ENCODE measurements at places on chromosomes 7 and 10.
A peak's percentile ranks its signal among the peaks of the same experiment; 100 is the strongest.

DNA sequence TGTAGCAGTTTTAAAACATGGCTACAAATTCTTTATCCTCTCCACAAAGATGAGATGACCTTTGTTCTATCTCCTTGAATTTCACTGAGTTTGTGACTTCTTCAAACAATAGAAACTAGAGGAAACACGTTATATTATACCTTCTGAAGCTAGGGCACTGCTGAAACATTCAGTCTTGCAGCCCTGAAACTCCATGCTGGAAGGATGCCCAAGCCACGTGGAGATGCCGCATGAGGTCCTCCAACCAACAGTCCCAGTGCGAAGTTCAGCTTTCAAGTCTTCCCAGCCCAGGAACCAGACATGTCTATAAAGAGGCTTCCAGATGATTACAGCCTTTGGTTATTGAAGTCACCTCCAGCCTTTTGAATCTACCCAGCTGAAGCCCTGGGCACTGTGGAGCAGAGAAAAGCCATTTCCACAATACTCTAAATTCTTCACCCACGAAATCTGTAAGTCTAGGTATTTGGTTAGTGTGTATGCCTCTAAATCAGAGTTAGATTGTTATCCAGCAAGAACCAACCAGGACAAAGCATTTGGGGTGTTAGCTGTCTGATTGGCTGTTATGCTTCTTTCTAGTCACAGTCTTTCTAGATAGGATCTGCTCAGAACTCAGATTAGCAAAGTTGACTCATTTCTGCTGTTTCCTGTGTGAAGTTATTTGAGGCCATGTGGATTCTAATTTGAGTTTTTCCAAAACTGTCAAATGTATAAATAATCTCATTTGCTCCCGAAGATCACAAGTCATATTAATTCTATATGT lies 186.5 kb upstream of the TMEM72 start:
- no peak for DNase-seq

DNA sequence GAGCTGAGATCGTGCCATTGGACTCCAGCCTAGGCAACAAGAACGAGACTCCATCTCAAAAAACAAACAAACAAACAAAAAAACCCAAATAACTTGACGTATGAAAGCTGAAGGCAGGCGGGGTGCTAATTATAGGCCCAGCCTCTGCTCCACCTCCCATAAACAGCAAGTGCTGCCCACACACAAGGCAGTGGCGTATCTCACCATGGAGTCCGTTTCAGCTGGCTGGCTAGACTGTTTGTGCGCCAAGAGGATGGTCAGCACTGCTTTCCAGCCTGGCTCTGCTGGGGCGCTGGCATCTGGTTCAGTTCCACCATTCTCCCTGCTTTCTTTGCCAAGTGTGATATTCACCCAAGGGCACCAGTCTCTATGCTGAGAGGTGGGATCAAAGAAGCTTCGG lies 29.1 kb downstream of the ZC3HC1 start:
- DNase-seq: no peak

DNA sequence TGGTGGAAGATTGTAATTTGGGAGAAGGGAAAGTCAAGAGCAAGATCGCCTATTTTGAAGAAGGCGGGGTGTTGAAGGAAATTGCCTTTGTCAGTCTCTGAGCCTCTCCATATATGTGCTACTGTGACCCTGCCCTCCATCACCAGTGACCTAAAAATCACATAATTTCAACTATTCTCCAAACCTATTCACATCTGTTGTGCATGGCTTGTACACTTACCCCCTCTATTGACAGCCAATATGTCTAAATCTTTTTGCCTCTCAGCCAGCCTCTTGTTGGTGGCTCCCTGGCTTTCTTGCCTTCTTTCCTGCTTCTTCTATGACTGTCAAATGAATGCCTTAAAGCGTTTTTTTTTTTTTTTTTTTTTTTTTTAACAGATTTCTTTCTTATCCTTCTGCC lies 295.6 kb downstream of the AUTS2 start:
- DNase-seq: peak; percentile 72

DNA sequence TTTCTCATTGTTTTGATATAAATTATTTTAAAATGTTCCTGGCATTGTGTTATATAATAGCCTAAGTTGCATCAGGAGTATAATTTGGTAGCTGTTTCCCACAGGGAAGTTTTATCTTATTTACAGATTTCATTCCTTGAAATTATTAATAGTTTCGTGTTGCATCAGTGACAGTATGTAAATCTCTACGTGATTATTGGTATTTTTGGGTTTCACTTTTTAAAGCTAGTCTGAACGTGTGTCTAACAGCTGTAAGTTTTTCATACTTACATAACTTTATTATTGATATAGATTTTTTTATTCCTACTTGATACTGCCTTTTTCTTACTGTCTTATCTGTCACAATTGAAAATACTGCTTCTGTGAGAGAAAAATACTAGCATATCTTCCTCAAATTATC lies 167.9 kb downstream of the PHF14 start:
- no peak for DNase-seq

DNA sequence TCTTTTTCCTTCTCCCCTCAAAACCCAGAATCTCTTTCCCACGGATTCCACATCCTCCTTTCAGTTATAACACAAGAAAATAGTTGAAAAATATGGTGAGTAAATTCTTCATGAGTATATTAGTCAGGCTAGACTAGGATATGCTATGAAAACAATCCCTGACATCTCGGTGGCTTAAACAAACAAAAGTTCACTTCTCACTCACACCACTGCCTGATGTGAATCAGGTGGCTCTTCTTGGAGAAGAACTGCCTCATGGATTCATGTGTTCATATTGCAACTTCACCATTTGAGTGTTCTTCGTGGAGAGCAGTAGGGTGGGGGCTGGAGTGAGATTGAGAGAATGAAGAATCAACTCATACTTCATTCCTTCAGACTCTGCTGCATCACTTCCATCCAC lies 204.1 kb downstream of the PHF14 start:
- DNase-seq: no peak

- DNase-seq: no peak
Measured at GRCh38 chr10:60042914-60043313, 136.6 kb upstream of the CCDC6 start.

GRCh38 chr10:100104300-100104699 lies 22.6 kb upstream of the CPN1 start:
- no peak for DNase-seq

- no peak for DNase-seq
Measured at GRCh38 chr7:46603780-46604179, 682.7 kb upstream of the IGFBP3 start.

DNA sequence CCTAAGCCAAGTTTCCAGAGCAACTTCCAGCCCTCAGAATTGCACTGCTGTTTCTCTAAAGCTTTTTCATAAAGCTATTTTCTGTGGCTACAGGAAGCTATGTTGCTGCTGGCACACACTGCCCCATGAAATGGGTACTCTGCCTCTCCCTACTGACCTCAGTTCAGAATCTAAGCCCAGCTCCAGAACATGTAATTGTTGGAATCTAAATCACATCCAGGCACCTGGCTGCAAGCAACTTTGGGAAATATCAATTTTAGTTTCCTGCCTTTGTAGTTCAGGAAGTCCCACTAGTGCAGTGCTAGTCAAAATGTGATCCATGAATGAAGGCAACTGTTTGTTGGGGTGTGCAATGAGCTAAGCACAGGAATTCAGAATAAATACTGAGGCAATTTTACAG lies 226.2 kb downstream of the THSD7A start:
- DNase-seq: no peak

DNA sequence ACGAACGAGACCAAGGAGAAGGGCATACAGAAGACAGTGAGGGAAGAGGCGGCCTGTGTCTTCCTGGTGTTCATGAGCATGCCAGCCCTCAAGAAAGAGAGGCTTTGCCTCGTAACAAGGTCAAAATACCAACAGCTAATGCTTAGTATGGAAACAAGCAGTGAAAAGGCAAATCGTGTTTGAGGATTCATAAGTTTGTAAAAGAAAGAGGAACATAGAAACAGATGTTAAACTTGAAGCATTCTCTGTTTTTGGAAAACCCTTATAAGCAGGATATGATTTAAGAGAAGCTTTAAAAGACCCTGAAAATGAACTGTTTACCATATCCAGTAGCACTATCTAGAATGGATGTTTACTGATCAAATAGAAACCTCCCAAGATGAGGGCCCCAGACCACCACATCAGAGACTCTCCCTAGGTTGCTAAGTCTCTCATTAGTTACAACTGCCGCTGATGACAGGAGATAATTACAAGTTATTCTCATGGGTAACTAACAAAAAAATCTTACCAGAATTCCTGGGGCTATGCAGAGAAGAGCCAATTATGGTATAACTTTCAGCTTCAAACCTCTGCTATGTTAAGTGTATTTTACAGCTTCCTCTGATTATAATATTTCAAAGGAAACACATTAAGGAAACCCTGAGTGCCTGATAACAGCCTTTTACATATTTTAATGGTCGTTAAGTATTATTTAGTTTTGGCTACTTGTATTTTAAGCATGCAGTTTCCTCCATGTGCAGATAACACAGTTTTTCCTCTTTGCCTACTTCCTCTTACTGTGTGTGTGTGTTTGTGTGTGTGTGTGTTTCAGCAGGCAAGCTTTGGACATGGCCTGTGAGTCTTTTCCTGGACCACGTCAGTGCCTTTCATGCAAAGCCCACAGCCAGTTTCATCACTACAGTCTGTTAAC lies 17.9 kb downstream of the JCAD start:
- no peak for DNase-seq

DNA sequence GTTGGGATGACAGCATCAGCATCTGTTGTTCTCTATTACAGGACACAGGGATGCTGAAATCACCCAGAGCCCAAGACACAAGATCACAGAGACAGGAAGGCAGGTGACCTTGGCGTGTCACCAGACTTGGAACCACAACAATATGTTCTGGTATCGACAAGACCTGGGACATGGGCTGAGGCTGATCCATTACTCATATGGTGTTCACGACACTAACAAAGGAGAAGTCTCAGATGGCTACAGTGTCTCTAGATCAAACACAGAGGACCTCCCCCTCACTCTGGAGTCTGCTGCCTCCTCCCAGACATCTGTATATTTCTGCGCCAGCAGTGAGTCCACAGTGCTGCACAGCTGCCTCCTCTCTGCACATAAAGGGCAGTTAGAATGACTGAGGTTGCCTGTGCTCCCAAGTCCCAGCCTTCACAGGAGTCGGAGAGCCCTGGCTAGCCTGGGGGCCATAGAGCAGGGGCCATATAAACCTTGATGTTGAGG lies 142.2 kb upstream of the PRSS58 start:
- no peak for DNase-seq

GRCh38 chr10:34954142-34954541 lies 136.0 kb downstream of the CUL2 start:
- peak; percentile 34 for DNase-seq

GRCh38 chr7:109246330-109247077 lies 676.8 kb downstream of the DNAJB9 start:
- no peak for DNase-seq

DNA sequence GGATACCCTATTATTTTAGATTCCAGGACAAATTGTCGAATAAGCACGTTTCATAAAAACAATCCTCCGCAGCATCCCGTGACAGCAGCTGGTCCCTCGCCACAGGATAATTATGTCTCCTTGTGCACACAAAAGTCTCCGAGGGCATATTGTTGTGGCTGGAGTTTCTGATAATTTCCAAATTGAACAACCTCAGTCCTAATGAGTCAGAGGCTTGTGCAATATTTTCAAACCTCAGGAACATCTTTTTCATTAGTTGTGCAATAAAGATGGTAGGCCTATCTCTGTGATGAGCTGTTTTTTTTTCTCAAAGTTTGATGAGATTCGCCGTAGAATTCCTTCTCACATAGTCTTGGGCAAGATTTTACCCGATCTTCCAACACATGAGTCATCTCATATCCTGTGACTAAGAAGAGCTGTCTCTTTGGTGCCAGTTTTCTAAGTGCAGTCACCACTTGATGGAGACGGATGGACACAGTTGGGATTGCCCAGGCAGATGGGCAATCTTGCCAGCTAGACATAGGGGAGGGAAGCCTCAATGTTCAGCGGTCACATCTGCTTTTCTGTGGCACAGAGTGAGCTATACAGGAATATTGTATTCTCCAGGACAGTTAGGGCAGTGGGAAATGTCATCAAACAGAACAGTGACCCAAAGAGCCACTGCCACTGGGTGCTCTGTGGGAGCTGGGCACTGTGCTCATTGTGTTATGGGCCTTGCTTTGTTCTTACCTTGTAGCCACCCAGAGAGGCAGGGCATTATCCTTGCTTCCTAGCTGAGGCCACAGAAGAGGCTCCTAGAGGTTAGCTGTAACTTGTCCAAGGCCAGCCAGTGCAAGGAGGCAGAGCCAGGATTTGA lies 7.8 kb downstream of the HTRA1 start:
- DNase-seq: peak; percentile 5

DNA sequence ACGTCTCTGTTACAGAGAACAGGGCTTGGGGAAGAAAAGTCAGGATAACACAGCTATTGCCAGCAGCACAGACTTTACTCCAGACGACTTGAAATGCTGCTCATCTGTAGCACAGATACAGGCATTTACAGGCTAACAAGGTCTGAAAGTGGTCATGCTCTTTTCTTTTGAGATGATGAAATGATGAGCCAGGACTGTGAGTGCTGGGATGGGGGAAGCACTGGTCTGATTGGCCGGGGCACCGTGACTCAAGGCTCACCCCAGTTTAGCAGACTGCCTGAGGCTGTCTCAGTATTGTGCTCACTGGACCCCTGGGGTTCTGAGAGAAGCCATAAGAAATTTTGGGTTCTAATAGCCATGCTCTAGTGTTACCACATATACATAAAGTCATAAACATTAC lies 12.4 kb downstream of the SMKR1 start:
- no peak for DNase-seq

- DNase-seq: no peak
Measured at GRCh38 chr7:102917436-102918353, 4.9 kb downstream of the LRRC17 start.

DNA sequence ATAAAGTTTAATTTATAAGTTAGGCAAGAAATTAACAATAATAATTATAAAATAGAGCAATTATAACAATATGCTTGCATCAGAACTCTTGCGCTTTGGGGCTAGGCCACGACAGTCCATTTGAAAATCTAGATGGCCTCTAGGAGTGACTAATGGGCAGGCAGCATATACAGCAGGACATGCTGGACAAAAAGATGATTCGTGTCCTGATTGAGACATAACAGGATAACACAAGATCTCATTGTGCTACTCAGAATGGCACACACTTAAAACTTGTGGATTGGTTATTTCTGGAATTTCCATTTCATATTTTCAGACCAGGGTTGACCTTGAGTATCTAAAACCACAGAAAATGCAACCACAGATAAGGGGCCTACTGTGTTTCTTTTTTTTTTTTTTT lies 27.5 kb downstream of the CTNNA3 start:
- no peak for DNase-seq

DNA sequence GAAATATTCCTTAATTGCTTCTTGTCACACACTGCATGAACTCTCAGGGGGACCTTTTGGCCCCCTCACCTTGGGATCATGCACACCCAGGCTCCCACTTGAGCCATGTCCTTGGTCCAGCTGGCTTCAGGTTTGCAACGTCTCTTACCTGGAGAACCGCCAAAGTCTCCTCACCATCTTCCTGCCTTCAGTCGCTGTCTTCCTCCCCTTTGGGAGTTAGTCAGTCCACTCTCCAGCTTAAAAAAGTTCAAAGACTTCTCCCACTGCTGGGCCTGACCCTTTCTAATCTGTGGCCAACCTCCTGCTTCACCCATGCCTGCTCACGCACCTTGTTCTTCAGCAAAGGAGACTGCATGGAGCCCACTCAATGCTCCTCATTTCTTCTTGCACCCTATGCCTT lies 82.6 kb upstream of the LRRC4 start:
- DNase-seq: no peak

GRCh38 chr10:10677479-10677878 lies 340.2 kb upstream of the CELF2 start:
- DNase-seq: no peak
